Memory B cell (primary cell): ENCODE measurements at places on chromosomes 7 and 10.

- no peaks in the 10 kb centered on the region for H3K4me1 ChIP-seq
- no peaks in the 10 kb centered on the region for H3K27me3 ChIP-seq
- no peaks in the 10 kb centered on the region for H3K36me3 ChIP-seq
- no peak for DNase-seq
Measured at GRCh38 chr7:42414941-42415505, 178.0 kb upstream of the GLI3 start.

DNA sequence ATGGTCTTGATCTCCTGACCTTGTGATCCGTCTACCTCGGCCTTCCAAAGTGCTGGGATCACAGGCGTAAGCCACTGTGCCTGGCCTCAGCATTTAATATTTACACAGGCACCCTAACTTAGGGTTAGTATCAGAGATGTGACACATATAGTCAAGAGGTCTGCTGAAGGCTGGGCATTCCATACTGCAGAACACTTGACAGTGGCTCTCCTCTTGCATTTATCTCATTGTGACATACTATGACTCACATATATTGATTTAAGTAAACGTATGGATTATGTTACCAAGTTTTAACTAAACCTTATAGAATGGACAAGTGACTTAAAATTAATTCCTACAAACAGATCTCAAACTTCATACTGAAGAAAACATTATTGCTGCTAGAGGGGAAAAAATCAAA lies 36.6 kb downstream of the BRAF start:
- H3K36me3 ChIP-seq, result no peaks in the 10 kb centered on the region
- no peak overlapping the region for H3K4me3 ChIP-seq
- no peaks in the 10 kb centered on the region for H3K27me3 ChIP-seq
- no peak overlapping the region for H3K27ac ChIP-seq

DNA sequence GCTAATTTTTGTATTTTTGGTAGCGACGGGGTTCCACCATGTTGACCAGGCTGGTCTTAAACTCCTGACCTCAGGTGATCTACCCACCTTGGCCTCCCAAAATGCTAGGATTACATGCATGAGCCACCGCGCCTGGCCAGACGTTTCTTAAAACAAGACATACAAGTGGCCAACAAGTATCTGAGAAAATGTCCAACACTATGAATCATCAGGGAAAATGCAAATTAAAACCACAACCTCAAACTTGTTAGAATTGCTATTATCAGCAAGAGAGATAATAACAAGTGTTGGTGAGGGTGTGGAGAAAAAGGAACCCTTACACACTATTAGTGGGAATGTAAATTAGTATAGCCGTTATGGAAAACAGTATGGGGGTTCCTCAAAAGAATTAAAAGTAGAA lies 148.6 kb downstream of the SUGCT start:
- H3K4me3 ChIP-seq, result no peak overlapping the region
- peaks cover 2% of the 10 kb centered on the region for H3K36me3 ChIP-seq
- H3K4me1 ChIP-seq, result no peaks in the 10 kb centered on the region
- H3K27me3 ChIP-seq, result peaks cover 2% of the 10 kb centered on the region
- no peak overlapping the region for H3K27ac ChIP-seq

GRCh38 chr10:67802767-67803538 lies 35.0 kb downstream of the DNAJC12 start:
- H3K36me3 ChIP-seq, result no peaks in the 10 kb centered on the region
- H3K4me1 ChIP-seq, result no peaks in the 10 kb centered on the region
- H3K4me3 ChIP-seq, result no peak overlapping the region
- H3K27me3 ChIP-seq, result no peaks in the 10 kb centered on the region
- no peak overlapping the region for H3K27ac ChIP-seq
- no peak for DNase-seq

- no peaks in the 10 kb centered on the region for H3K4me1 ChIP-seq
- H3K36me3 ChIP-seq, result no peaks in the 10 kb centered on the region
- no peak overlapping the region for H3K4me3 ChIP-seq
- no peak overlapping the region for H3K27ac ChIP-seq
- H3K27me3 ChIP-seq, result no peaks in the 10 kb centered on the region
Measured at GRCh38 chr7:42746214-42746613, 165.7 kb downstream of the C7orf25 start.

DNA sequence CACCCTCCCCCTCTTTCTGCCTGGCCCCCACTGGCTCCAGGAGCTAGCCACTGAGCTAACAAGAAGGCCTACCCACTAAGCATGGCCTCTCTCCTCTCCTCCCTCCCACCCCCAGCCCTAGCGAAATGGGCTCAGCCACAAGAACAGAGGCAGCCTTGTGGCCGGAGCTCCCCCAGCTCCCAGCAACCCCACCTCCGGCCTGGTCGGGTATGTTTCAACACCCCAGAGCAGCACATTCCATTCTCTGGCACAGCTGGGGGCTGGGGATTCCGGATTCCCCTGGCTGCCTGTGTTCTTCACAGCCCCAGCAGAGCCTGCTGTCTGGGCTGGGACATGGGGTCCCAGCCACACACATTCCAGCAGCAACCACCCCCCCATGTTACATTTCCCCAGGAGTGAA lies 9.0 kb downstream of the SFRP5 start:
- peaks cover 8% of the 10 kb centered on the region for H3K4me1 ChIP-seq
- no peak overlapping the region for H3K27ac ChIP-seq
- DNase-seq, result no peak
- H3K27me3 ChIP-seq, result no peaks in the 10 kb centered on the region
- no peak overlapping the region for H3K4me3 ChIP-seq

DNA sequence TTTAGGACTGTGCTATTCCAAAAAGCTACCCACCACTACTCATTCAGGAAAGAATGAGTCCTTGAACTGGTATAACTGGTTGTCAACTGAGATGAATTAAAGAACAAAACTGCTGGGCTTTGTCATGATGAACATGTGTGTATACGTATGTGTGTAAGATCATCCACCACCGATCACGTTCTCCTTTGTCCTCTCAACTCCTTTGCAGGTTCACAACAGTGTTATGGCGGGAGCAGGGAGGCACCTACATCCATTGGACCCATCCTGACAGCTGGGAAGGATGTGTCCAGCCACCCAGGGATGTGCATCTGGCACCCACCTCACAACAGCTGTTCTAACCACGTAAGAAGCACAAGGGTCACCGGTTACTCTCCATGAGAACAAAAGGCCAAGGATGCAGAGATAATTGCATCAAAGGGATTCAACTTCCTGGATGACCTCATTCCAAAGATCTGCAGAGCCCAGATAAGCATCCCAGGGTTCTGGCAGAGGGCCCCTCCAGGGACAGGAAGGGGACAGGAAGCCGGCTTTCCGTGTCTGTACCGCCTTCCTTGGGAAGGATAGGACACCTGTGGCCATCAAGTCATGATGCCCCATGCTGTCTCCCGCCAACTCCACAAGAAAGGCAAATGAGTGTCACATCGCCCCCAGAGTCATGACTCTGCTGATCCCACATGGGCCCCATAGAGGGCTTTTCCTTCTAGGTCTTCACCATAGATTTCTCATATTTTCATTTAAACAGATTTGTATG lies 66.1 kb downstream of the STEAP1B start:
- DNase-seq, result no peak
- H3K36me3 ChIP-seq, result peaks cover 3% of the 10 kb centered on the region
- H3K27ac ChIP-seq, result no peak overlapping the region
- peaks cover 8% of the 10 kb centered on the region for H3K4me1 ChIP-seq
- no peak overlapping the region for H3K4me3 ChIP-seq

DNA sequence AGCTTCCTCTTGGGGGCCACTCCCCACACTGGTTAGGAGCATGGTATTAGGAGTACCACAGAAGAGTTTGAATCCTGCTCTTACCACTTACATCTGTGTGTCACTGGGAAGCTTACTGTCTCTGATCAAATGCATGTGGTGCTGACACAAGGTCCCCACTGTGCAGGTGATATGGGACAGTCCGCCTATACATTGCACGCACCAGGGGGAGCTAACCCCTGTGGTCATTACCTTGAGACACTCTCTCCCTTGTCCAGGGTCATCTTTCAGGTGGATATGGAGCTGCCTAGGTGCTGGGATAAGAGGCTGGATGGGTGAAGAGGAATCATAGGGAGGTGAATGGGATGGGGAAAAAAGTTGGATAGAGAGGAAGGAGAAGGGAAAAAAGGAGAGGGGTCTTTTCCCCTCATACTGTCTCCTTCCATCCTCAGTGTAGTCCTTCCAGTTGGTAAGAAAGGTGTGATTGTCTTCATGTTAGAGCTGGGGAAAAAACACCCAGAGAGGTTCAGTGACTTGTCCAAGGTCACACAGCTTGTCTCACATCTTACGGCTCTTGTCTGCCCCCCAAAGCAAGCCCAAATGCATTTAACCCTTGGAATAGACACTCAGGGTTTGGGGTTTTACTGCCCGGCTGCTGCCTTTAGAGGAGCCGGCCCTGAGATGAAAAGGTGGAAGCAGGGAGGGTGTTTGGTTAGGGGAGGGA lies 125.9 kb downstream of the CDH23 start:
- H3K27me3 ChIP-seq, result peaks cover 27% of the 10 kb centered on the region
- no peaks in the 10 kb centered on the region for H3K4me1 ChIP-seq
- no peak for DNase-seq
- H3K36me3 ChIP-seq, result no peaks in the 10 kb centered on the region
- no peak overlapping the region for H3K27ac ChIP-seq
- H3K4me3 ChIP-seq, result no peak overlapping the region

GRCh38 chr7:129123510-129123857 lies 21.0 kb upstream of the TSPAN33 start:
- H3K4me3 ChIP-seq, result peak overlapping the region; percentile 21
- H3K27me3 ChIP-seq, result no peaks in the 10 kb centered on the region
- no peaks in the 10 kb centered on the region for H3K36me3 ChIP-seq
- H3K4me1 ChIP-seq, result peaks cover 19% of the 10 kb centered on the region
- DNase-seq, result no peak

GRCh38 chr7:99359465-99360154 lies 14.9 kb upstream of the ARPC1B start:
- no peaks in the 10 kb centered on the region for H3K4me1 ChIP-seq
- peaks cover 19% of the 10 kb centered on the region for H3K36me3 ChIP-seq
- H3K4me3 ChIP-seq, result no peak overlapping the region

- H3K36me3 ChIP-seq, result peaks cover 7% of the 10 kb centered on the region
- no peak overlapping the region for H3K4me3 ChIP-seq
- DNase-seq, result no peak
- H3K27ac ChIP-seq, result no peak overlapping the region
Measured at GRCh38 chr7:33590916-33591315, 314.4 kb upstream of the BMPER start.

DNA sequence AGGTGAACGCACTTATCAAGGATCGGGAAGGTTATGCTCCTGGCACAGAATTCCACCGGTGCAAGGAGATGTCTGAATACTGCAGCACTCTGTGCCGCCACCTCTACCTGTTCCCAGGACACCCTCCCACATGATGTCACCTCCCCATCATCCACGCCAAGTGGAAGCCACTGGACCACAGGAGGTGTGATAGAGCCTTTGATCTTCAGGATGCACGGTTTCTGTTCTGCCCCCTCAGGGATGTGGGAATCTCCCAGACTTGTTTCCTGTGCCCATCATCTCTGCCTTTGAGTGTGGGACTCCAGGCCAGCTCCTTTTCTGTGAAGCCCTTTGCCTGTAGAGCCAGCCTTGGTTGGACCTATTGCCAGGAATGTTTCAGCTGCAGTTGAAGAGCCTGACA lies 11.0 kb upstream of the CLCN1 start:
- no peaks in the 10 kb centered on the region for H3K27me3 ChIP-seq
- peaks cover 57% of the 10 kb centered on the region for H3K36me3 ChIP-seq
- H3K4me3 ChIP-seq, result no peak overlapping the region
- H3K4me1 ChIP-seq, result peaks cover 23% of the 10 kb centered on the region
- DNase-seq, result no peak

GRCh38 chr10:728603-729002 lies 39.1 kb upstream of the DIP2C start:
- no peaks in the 10 kb centered on the region for H3K4me1 ChIP-seq
- peaks cover 15% of the 10 kb centered on the region for H3K27me3 ChIP-seq
- no peak for DNase-seq
- no peak overlapping the region for H3K27ac ChIP-seq
- no peak overlapping the region for H3K4me3 ChIP-seq

DNA sequence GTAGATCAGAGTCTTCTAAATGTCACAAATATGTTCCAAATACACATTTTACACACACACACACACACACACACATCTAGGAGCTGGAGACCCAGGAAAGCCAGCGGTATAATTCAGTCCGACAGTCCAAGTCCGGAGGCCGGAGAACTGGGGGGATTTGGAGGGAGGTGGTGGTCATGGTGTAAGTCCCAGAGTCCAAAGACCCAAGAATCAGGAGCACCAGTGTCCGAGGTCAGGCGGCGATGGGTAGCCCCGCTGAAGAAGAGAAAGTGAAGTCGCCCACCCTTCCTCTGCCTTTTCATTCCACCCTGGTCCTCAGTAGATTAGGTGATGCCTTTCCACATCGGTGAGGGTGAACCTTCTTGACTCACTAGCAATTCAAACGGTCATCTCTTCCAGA lies 154.8 kb downstream of the CAMK1D start:
- H3K4me1 ChIP-seq, result peaks cover 56% of the 10 kb centered on the region
- H3K4me3 ChIP-seq, result no peak overlapping the region
- H3K27me3 ChIP-seq, result no peaks in the 10 kb centered on the region
- peaks cover 8% of the 10 kb centered on the region for H3K36me3 ChIP-seq
- no peak for DNase-seq
- no peak overlapping the region for H3K27ac ChIP-seq
